Chondrocyte (in vitro differentiated cells): ENCODE measurements at places on chromosomes 5 and 9.
A peak's percentile ranks its signal among the peaks of the same experiment; 100 is the strongest.

DNA sequence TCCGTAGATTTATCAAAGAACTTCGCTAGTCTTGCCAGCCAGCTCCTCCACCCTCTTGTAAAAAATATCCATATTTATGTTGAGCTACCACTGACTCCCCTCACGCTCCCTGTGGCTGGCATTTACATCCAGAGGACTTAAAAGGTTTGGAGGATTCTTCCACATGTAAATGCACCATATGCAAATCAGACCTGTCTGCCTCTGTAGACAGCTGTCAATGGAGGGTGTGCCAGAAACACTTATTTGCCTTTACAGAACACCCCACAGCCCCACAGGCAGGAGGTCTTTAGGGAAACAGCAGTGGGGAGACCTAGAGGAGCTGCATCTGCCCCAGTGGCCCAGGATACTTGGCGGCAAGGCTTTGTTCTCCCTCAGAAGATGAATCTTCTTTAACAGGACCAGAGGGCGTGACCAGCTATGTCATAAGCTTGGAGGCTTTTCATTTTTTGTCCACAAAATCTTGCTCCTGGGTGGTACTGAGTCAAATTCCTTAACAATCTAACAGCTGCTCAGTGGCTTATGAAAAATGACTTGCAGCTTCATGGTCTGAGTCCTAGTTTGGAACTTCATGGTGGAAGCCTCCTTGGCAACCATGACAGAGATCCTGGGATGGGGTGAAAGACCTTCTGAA, 535.8 kb downstream of the EBF1 start:
- no peak for DNase-seq

DNA sequence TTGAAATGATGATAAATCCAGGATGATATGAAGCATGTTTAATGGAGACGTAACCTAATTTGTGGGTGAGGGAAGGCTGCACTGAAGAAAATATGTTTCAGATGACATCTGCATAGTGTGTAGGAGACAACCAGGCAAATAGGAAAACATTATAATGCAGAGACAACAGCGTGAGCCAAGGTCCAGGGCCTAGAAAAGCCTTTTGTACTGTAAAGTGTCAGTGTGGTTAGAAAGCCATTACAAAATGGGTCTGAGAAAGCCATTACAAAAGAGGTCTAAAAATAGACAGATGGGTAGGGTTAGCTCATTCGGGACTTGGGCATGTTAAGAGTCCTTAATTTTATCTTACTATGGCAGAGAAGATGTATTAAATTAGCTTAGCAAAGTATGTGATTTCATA, 14.9 kb upstream of the GABRG2 start:
- DNase-seq = no peak

- DNase-seq = peak; percentile 96
These were observed 978 bp upstream of the PBX3 start for GRCh38 chr9:125746017-125746773.

- no peak for DNase-seq
These were observed 89.6 kb upstream of the BASP1 start for GRCh38 chr5:17127743-17128231.

DNA sequence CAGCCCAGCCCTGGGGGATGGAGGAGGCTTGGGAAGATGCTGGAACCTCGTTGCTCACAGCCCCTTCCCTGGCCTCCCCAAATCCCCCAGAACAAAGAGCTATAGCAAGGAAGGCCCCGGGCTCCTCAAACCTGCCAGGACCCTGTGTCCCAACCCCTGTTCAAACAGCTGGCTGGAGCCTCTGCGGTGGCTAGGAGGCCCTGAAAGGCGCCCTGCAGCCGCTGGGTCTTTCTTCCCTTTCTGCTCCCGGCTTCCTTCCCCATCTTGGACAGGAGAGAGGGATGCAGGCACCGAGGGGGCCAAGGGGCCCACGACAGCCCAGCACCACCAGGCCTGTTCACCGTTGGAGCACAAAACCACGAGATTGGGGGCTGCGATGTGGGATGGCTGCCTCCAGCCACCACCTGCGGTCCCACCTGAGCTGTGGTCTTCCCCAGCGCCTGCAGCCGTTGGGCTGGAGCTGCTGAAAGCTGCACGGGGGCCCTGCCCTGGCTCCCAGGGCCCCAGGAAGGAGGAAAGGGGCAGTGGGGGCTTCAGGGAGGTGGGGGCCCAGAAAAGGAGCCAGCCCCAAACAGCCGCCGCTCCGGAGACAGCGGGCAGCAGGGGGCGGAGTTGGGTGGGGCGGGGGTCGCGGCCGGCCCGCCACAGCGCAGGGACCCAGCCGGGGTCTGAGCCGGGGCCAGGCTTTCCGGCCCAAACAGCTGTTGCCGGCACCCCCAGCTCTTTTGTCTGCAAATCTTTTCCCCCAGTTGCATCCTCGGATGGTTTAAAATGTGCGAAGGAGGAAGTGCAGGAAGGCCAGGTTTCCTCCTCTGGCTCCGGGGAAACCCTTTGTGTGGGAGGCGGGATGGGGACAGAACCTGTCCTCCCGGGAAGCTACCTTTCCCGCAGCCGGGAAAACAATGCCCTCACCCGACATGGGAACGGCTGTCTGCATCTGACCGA, 16.1 kb downstream of the NOTCH1 start:
- DNase-seq = no peak

DNA sequence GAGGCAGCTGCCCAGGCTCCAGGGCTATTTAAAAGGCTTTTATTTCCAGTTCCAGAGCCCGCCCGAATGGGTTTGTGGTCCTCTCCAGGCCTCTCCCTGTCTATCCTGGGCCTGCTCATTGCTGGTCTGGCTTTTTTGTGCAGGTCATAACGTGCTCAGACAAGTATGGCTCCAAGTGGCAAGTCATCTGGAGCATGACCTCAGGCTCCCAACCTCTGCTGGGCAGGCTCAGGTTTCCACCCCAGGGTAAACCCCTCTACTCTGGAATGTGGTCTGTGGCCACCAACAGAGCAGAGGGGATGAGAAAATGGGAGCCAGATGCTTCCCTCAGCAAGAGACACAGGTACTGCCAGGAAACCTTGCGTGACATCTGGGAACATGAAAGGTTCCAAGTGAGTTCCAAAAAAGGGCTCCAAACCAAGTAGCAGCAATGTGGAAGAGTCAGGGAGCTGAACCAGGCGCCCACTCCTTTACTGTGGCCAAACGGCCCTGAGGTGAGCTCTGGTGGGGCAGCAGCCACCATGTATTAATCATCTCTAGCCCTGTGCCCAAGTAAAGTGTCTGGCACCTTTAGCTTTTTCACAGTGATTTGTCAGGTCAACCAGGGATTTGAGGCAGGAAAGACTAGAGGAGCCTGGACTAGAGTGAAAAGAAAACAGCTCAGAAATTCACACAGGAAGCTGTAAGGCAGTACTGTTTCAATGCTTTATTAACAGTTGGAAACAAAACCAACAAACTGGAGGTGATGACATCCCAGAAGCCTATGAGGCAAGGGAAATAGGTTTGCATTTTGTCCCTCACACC, 25.7 kb downstream of the PCDHGC5 start:
- no peak for DNase-seq

- DNase-seq = no peak
These were observed 53.6 kb upstream of the POU5F2 start for GRCh38 chr5:93794954-93795353.

DNA sequence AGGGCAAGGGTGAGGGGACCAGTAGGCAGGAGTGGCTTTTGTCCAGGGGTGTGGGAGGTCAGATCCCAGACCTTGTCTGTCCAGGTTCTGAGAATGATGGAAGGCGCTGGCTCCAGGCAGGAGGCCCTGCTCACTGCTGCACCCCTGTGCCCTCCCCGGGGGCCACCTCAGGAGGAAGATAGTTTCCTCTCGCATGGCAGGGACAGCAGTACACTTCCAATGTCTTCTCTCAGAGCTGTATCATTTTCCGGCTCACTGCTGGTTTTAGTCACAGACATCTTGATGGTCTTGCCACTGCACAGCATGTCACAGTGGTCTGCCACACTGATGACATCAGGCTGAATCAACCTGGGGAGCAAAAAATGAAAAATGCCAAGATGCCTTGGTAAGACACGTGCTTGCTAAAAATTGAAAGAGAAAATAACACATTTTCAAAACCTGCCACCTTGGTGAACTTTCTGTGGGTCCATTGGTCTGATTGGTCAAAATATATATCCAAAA, 3.3 kb upstream of the SLC6A3 start:
- DNase-seq = no peak
